ENCODE measurements at places on chromosomes 4 and X. TPM values are rescaled to one million over a fixed set of nuclear protein-coding genes. Genes with fewer than 3 reads are reported as not detected.

CXCL3 gene
- total RNA-seq: 2.1 TPM

MAGEA6 gene
- not detected for total RNA-seq

PAK3 gene
- total RNA-seq: not detected

SSX4B gene
- total RNA-seq: not detected

SEPTIN6 gene
- total RNA-seq: 56.2 TPM

ADGRL3 gene
- total RNA-seq: 17.6 TPM

TRAM1L1 gene
- 5.9 TPM for total RNA-seq

HSFX3 gene
- not detected for total RNA-seq
